ENCODE measurements at places on chromosomes 6 and 20.

DNA sequence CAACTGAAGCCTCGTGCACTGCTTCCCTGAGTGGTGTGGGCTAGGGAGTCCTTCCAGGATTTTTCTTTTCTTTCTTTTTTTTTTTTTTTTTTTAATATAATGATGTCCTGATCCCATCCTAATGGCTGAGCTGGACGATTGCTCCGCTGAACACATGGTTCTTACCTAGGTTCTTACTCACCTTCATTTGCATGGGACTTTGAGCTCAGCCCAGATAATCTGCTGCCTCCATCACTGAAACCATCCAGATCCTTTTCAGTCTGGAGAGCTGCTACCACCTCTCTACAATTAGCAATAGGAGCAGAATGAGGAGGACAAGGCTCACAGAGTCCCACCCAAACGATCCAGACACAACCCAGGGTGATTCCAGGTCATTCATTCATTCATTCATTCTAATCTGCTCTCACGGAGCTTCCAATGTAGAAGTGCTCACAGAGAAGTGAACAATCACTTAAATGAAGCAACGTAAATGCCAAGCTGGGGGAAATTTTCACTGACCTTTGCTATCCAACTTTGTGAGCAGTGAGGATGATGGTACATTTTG, 246.3 kb upstream of the RREB1 start:
- no peak for DNase-seq

DNA sequence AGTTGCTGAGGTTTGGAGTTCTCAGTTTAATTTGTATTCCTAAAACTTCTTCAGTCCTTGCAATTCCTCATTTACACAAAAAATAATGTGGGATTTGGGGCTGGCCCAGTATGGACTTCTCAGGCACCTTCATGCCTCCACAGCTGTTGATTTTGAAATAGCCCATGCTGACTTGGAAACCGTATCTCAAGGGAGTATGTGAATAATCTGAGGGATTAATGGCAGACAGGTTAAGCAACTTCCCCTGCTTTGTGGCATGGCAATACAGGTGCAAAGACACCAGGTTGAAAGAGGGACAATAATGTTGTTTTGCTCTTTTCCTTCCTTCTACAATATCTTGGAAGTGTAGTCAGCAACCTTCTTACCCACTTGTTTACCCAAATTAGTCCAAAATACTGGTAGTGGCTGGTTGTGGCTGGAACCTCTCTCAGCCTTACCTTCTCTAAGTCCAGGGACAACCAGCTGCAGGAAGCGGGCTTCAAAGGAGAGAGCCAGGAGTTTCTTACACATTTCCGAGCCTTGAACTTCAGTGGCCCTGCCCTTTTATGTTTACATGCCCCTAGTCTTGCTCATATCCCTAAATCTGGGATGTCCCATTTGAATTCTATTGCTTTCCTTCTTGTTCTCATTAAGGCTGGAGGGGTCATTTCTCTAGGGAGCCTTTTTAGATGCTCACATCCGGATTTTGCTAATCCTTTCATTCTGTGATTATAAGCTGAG, 44.1 kb upstream of the ADGRF1 start:
- DNase-seq = no peak

GRCh38 chr6:112144145-112144926, 56.9 kb downstream of the FAM229B start:
- no peak for DNase-seq

- no peak for DNase-seq
Measured at GRCh38 chr6:81812401-81812800, 59.9 kb upstream of the TENT5A start.

DNA sequence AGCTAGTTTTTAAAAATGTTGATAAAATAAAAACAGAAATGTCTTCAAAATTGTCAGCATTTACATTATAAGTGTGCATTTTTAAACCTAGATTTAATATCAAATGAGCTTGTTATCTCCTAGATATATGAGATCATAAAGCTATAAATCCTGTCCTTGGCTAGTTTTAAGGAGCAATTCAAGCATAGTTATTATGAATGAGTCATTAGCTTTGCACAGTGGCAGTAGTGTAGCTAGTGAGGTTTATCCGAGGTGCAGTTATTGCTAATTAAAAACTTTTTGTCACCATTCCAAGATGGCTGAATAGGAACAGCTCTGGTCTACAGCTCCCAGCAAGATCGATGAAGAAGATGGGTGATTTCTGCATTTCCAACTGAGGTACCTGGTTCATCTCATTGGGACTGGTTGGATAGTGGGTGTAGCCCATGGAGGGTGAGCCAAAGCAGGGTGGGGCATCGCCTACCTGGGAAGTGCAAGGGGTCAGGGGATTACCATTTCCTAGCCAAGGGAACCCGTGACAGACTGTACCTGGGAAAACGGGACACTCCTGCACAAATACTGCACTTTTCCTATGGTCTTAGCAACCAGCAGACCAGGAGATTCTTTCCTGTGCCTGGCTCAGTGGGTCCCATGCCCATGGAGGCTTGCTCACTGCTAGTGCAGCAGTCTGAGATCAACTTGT, 108.8 kb upstream of the SYNCRIP start:
- no peak for DNase-seq

DNA sequence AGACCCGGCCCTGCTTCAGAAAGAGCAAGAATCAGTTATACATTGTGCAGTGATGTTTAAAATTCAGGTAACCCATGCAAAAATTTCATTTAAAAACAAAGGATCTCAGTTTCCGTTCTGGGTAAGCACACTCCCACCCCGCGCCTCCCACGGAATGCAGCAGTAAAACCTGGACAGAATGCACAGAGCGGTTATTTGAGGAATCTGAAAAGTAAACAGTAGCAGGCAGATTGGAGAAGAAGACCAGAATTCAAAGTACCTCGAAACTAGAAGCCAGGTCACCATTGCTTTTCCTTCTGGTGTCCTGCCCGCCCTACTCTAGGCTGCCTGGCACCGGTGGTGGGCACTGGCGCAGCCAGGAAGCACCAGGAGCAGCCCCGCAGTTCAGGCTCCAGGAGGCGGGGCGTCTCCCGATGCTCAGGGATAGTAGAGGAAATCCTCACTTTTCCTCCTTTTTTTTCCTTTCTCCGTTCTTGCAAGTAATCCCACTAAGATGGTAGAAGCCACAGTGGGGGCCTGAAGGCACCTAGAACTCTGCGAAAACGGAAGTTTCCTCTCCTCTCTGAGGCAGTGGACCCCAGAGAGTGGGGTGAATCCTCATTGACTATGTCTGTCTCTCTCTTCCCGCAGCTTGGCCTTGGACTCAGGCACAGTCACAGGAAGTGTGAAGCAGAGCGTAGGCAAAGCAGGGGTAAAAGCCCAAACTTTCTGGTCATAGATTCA, 28.3 kb downstream of the METTL24 start:
- DNase-seq = no peak

DNA sequence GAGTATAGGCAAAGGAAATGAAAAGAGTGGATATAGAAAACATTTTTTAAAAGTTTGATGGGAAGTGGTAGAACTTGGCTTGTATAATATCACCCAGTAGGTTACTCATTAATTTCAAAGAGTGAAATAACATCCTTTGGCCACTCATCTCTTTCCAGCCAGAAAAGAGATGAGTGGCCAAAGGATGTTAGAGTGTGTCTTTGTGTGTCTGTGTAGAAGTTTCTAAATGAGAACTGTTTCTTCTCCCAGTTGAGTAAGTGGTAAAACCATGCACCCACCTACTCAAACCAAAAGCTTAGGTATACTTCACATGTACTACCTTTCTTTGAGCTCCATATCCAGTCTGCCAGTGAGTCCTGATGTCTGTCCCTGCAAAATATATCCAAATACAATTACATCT, 47.7 kb upstream of the TMEM244 start:
- DNase-seq = no peak

- DNase-seq = no peak
Measured at GRCh38 chr6:170134031-170134470, 156.8 kb downstream of the DLL1 start.

DNA sequence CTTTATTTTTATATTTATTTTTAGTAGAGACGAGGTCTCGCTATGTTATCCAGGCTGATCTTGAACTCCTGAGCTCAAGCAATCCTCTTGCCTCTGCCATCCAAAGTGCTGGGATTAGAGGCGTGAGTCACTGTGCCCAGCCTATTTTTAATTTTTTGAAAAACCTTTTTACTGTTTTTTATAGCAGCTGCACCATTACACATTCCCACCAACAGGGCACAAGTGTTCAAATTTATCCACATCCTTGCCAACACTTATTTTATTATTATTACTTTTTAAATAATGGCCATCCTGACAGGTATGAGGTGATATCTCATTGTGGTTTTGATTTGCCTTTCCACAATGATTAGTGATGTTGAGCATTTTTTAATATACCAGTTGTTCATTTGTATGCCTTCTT, 42.5 kb downstream of the PACSIN1 start:
- DNase-seq = no peak

- DNase-seq = peak; percentile 22
Measured at GRCh38 chr20:6583134-6583738, 184.2 kb upstream of the BMP2 start.

GRCh38 chr6:64083261-64083660, 447.7 kb downstream of the PHF3 start:
- no peak for DNase-seq

DNA sequence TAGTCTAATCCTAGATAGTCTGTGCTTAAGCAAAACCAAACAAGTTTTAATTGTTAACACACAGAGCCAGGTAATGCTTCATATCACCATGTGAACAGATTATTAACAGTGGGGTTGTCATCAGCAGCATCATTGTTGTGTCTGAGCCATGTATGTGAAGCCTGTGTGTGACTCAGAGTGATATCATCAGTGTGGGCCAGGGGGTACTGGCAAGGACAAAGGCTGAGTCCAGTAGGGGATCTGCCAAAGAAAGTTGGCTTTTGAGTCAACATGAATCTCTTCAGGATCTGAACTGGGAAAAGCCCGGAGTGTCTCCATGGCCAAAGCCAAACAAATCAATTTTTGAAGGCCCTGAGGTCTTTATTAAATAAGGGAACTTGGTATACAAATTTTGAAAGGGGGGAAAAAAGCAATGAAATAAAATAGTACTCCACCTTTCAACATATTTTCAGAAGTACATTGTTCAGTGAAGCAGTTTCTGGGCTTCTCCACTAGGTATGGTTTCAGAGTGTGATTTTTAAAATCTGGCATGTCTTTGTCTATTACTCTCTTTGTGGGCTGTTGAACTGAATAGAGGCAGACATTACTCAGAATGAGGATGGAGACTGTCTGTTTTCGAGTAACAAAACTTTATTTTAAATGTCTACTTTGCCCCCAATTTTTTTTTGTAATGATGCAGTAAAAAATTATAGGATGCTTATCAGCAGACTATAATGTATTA, 444.2 kb upstream of the JAG1 start:
- no peak for DNase-seq

GRCh38 chr6:20416567-20417345, 15.1 kb downstream of the E2F3 start:
- DNase-seq = no peak

DNA sequence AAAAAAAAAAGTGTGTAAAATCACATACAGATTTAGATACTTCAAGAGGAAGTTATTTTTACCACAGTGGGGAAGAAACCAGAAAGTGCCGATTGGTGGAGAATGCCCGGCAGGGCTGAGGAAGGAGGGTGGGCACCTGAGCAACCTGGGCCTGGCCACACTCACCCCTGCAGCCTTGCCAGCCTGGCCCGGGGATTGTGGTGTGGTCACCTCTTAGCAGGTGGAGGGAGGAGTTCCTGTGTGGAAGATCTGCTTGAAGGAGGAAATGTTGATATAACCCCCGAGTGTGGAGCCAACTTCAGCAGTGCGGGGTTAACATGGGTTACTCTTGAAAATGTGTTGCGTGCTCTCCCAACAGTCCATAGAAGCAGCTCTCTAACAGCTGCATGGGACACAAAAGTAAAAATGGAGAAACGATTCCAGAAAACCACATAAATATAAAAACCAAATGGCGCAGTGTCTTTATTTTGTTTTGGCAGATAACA, 14.7 kb downstream of the UST start:
- DNase-seq = no peak

DNA sequence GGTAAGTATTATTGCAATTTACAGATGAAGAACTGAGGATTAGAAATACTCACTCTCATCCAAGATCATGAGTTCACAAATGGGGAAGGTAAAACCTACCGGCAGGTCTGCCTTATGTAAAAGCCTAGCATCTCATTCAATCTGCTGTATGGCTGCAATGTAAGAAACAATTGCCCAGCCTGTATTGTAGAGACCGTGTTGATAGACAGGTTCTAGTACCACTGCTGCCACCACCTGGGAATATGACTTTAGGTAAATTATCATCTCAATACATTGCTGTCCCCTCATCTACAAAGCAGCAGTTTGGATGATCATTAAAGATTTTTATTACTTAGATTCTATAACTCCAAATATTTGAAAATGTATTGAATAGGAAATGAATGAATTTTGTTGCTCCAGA, 23.3 kb upstream of the ARHGAP18 start:
- DNase-seq = no peak

DNA sequence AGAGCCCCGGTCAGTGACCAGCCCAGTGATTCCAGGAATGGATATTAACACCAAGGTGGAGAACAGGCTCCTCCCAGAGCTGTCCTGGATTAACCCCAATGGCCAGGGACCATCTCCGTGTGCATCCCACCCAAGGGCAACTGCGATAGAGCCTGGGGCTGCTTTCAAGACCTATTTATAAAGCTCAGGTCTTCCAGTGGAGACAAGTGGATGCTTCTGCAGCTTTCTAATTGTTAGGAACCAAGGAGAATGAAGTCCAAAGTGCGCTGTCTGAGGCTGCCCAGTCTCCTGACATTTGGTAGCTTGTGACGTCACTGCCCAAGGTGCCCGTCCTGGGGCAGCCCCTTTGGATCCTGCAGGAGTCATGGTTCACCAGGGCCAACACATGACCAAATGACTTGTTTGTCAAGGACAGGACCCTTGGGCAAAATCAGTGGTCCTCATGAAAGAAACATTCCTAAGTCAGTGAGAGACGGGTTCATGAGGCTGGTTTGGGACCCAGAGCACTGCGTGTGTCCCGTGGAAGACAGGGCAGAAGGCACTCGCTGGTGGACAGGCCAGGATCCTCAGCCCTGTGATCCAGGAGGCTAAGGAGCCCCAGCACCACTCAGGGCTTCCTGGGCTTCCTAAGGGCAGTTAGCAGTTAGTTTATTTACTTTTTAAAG, 174.9 kb downstream of the ANKRD60 start:
- DNase-seq = no peak

GRCh38 chr6:109347779-109348178, 34.5 kb downstream of the CD164 start:
- no peak for DNase-seq

DNA sequence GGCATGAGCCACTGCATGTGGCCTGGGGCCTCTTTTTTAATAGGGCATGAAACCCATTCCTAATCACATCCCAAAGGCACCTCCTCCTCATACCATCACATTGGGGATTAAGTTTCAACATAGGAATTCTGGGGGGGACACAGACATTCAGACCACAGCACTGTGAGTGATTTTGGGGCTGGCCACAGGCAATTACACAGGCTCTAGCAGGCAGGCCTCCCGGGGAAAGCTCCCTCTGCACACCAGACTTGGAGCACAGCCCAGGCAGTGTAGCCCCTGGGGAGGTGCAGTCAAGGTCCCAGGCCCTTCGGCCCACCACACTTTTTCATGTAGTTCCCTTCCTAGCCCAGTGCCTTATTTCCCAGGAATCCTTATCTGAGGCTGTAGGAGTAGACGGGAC, 5.5 kb downstream of the SFT2D1 start:
- DNase-seq = no peak

GRCh38 chr6:170201361-170201760, 89.5 kb downstream of the DLL1 start:
- DNase-seq = no peak

- no peak for DNase-seq
Measured at GRCh38 chr6:49730251-49730650, 13.9 kb downstream of the CRISP3 start.
